ENCODE measurements at places on chromosomes 5 and 9. TPM values are rescaled to one million over a fixed set of nuclear protein-coding genes. Genes with fewer than 3 reads are reported as not detected.

Gene FCN1
- total RNA-seq = not detected

Gene TERT
- 4.3 TPM for total RNA-seq

Gene CDH18
- total RNA-seq = 1.9 TPM

Gene LECT2
- not detected for total RNA-seq

Gene AQP7
- total RNA-seq = 4.4 TPM

Gene IDNK
- 4.5 TPM for total RNA-seq

DNA sequence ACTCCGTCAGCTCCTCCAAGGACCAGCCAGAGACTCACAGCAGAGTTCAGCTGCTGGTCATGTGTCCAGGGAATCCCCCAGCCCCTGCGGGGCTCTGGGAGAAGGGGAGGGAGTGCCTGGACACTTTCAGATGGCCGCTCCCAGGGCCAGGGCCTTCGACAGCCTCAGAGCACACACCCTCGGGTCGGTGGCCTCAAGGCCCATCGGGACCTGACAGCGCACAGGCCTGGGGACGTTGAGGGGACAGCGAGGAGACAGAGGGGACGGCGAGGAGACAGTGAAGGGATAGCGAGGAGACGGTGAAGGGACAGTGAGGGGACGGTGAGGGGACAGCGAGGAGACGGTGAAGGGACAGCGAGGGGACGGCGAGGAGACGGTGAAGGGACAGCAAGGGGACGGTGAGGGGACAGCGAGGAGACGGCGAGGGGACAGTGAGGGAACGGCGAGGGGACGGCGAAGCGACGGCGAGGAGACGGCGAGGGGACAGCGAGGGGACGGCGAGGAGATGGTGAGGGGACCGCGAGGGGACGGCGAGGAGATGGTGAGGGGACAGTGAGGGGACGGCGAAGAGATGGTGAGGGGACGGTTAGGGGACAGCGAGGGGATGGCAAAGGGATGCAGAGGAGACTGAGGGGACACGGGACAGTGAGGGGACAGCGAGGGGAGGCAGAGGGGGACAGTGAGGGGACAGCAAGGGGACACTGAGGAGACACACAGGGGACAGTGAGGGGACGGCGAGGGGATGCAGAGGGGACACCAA, 47.3 kb downstream of the SLC12A7 start:
- H3K27ac ChIP-seq = no peak overlapping the region
- H3K36me3 ChIP-seq = peaks cover 1% of the 10 kb centered on the region
- H3K4me3 ChIP-seq = no peak overlapping the region
- no peaks in the 10 kb centered on the region for H3K4me1 ChIP-seq

DNA sequence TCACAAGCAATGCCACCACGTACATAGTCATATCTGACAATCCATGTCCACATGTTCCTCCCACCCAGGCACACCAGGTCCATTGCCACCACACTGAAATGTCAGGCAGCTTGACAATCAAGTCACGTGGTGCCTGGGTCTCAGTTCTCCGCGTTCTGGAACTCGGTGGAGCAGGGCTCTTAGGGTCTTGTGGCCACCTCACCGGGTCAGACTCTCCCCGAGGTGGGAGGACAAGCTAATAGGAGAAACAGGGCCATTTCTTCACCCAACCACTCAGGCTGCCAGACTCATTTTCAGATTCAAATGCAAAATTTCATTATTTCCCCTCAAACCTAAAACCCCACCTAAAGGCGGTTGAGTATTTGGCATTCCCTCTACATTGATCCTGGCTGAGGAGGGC, 200.5 kb upstream of the GAS1 start:
- H3K4me3 ChIP-seq = peak overlapping the region; percentile 80
- peaks cover 26% of the 10 kb centered on the region for H3K27me3 ChIP-seq
- peaks cover 1% of the 10 kb centered on the region for H3K4me1 ChIP-seq
- peak overlapping the region; percentile 99 for H3K27ac ChIP-seq

DNA sequence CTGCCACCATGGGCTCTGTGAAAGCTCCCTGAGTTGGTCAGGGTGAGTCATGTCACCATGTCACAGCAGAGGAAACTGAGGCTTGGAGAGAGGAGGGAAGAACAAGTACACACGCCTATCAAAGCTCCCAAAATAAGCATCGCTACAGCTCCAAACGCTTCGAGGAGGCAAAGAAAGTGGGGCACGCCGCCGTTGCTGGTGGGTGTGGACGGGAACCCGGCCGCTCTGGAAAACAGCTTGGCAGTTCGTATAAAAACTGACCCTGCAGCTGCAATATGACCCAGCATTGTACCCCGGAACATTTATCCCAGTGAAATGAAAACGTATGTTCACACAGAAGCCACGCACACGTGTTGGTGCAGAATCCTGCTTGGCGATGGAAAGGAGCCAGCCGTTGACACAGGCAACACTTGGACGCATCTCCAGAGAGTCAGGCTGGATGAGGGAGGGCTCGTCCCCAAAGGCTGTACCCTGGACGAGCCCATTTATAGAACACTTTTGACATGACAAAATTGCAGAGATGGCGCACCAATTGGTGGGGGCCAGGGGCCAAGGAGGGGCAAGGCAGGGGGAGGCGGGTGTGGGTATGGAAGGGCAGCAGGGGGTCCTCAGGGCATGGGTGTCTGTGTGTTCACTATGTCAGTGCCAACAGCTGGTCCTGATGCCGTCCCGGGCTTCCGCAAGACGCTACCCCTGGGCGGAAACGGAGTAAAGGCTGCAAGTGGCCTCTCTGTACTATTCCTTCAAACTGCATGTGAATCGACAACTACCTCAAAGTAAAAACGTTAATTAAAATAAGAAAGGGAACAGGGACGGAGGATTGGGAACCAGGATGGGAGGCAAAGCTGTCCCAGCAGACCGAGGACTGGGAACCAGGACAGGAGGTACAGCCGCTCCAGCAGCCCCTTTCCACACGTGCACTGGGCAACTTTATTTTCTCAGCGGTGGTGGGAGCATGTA, 173.0 kb downstream of the OLFM1 start:
- H3K4me1 ChIP-seq = no peaks in the 10 kb centered on the region
- no peak for DNase-seq
- no peak overlapping the region for H3K4me3 ChIP-seq
- no peak overlapping the region for H3K27ac ChIP-seq

- H3K4me1 ChIP-seq = peaks cover 4% of the 10 kb centered on the region
- H3K36me3 ChIP-seq = no peaks in the 10 kb centered on the region
- H3K27me3 ChIP-seq = no peaks in the 10 kb centered on the region
- no peak for DNase-seq
- no peak overlapping the region for H3K27ac ChIP-seq
Measured at GRCh38 chr9:73446306-73446705, 294.6 kb downstream of the ANXA1 start.

DNA sequence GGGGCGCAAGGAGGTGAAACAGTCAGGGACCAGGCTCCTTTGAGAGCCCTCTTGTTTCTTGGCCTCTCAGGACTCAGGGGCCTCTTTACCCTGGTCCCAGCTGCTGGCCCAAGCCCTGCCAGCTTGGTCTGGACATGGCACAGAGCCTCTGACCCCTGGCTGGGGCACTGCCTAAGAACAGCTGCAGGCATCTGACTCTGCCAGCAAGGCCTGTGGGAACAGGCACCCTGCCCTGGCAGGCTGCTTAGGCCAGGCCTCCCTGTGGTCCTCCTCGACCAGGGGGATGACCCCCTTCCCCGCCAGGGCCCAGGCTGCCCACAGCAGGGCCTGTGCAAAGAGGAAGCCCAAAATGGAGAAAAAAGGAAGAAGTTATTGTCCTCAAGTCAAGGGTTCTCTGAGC, 25.5 kb downstream of the OLFML2A start:
- no peak overlapping the region for H3K4me3 ChIP-seq
- no peaks in the 10 kb centered on the region for H3K4me1 ChIP-seq
- no peak overlapping the region for H3K27ac ChIP-seq
- H3K36me3 ChIP-seq = no peaks in the 10 kb centered on the region
- DNase-seq = no peak
- no peaks in the 10 kb centered on the region for H3K27me3 ChIP-seq

DNA sequence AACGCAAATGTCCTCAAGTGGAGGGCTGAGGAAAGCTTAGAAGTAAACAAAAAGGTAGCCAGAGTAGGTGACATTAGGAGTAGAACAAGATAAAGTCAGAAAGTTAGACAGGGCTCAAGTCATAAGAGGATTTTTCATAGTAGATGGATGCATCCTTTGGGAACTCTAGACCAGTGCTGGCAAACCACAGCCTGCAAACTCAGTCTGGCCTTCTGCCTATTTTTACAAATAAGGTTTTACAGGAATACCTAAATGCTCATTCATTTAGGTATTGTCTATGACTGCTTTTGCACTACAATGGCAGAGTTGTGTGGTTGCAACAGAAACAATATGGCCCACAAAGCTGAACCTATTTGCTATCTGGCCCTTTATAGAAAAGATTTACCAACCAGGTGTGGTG, 116.0 kb upstream of the HMHB1 start:
- H3K4me1 ChIP-seq = peaks cover 18% of the 10 kb centered on the region
- DNase-seq = no peak
- no peaks in the 10 kb centered on the region for H3K27me3 ChIP-seq
- H3K36me3 ChIP-seq = no peaks in the 10 kb centered on the region

DNA sequence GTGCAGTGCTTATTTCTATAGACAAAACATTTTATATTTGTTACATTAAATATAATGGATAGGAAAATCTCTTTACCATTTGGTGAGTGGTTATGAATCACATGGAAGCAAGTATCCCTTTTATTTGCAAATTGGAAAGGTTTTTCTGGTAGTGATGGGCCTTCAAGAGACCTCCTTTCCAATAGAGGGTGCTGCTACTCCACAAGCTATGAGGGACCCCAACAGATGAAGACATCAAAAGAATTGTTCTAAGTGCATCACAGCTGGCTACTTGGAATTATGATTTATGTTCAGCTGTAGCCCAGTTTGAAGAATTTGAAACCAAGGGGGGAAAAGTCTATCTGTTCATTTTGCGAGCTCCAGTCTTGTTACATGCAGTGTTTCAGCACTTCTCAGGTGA, 493.7 kb upstream of the SGCD start:
- no peak for DNase-seq
- no peaks in the 10 kb centered on the region for H3K36me3 ChIP-seq
- no peak overlapping the region for H3K4me3 ChIP-seq
- H3K4me1 ChIP-seq = no peaks in the 10 kb centered on the region

All from progenitor cell of endocrine pancreas (in vitro differentiated cells).